ENCODE measurements at places on chromosomes 12 and 14. TPM values are rescaled to one million over a fixed set of nuclear protein-coding genes. Genes with fewer than 3 reads are reported as not detected.

DNA sequence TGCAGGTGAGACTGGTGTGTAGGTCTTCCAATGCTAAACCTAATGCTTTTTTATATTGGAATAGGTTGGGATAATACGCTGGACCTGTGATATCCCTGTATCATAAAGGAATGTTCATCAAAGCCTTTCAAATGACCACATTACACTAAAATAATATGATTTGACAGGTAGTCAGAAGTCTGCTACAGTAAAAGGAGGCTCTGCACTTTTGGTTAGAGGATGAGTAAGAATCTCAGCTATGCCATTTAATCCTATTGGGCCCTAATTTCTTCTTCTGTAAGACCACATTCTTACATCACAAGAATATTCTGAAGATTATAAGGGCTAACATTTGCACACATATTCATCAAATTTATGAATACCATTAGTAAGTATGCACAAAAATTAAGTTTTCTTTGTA, 250.5 kb upstream of the FLRT2 start:
- H3K27me3 ChIP-seq = no peaks in the 10 kb centered on the region
- no peak overlapping the region for H3K27ac ChIP-seq
- H3K36me3 ChIP-seq = no peaks in the 10 kb centered on the region
- no peaks in the 10 kb centered on the region for H3K4me1 ChIP-seq

The KRT6B gene
- not detected for polyA plus RNA-seq

The OR11H6 gene
- not detected for polyA plus RNA-seq

The DIO2 gene
- 0.31 TPM for polyA plus RNA-seq

The DBX2 gene
- polyA plus RNA-seq = 0.04 TPM

Measured in pancreas (tissue), 10 donors.